ENCODE measurements at places on chromosomes 11 and 22. TPM values are rescaled to one million over a fixed set of nuclear protein-coding genes. Genes with fewer than 3 reads are reported as not detected.
A peak's percentile ranks its signal among the peaks of the same experiment; 100 is the strongest.

- H3K27me3 ChIP-seq = no peaks in the 10 kb centered on the region
- no peaks in the 10 kb centered on the region for H3K4me1 ChIP-seq
- DNase-seq = no peak
- no peak overlapping the region for H3K27ac ChIP-seq
- no peak overlapping the region for H3K4me3 ChIP-seq
These were observed 590.0 kb downstream of the BRD1 start for GRCh38 chr22:49237703-49238102.

- no peaks in the 10 kb centered on the region for H3K4me1 ChIP-seq
- H3K36me3 ChIP-seq = no peaks in the 10 kb centered on the region
- DNase-seq = no peak
- H3K4me3 ChIP-seq = no peak overlapping the region
- H3K27me3 ChIP-seq = peaks cover 39% of the 10 kb centered on the region
These were observed 265.8 kb downstream of the BUD13 start for GRCh38 chr11:116507016-116507415.

- DNase-seq = no peak
- no peak overlapping the region for H3K4me3 ChIP-seq
- peak overlapping the region; percentile 35 for H3K27ac ChIP-seq
- H3K4me1 ChIP-seq = peaks cover 94% of the 10 kb centered on the region
These were observed 113.6 kb downstream of the SIK3 start for GRCh38 chr11:116984589-116984988.

Gene PNPLA3
- 0.33 TPM for total RNA-seq

Gene CST6
- total RNA-seq = not detected

All from activated B cell treated with CpG ODN at 0.5 μM for 24 hours (primary cell).